AG04449 (cell line): ENCODE measurements at places on chromosomes 4 and X.

- no peak for DNase-seq
These were observed 35.2 kb downstream of the SLC10A7 start for GRCh38 chr4:146486565-146486964.

GRCh38 chr4:85557016-85557901 is 82.3 kb downstream of the ARHGAP24 start:
- no peak for DNase-seq

GRCh38 chr4:129176864-129177263 is 80.9 kb downstream of the C4orf33 start:
- DNase-seq = no peak

- no peak for DNase-seq
These were observed 112.5 kb upstream of the FRG1 start for GRCh38 chr4:189828081-189828697.

- DNase-seq = no peak
These were observed 25.8 kb downstream of the OTUD4 start for GRCh38 chr4:145154573-145154972.

DNA sequence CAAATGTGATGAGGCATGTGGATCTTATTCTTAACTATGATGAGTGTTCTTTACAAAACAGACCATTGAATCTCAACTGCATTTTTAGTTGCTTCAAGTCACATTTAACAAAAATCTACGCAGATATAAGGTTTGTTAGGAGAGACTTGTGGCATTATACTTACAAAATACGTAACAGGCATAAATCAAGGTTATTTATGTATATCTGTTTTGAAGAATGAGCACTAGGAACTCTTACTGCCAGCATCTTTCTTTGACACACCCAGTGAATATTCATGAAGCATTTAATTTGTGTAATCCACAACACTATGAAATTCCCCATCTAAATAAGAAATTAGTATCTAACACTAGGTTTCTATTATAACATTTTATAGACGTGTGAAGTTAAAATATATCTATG is 186.3 kb downstream of the FAT4 start:
- no peak for DNase-seq

- DNase-seq = no peak
These were observed 88.0 kb downstream of the FNIP2 start for GRCh38 chr4:158856852-158857251.

DNA sequence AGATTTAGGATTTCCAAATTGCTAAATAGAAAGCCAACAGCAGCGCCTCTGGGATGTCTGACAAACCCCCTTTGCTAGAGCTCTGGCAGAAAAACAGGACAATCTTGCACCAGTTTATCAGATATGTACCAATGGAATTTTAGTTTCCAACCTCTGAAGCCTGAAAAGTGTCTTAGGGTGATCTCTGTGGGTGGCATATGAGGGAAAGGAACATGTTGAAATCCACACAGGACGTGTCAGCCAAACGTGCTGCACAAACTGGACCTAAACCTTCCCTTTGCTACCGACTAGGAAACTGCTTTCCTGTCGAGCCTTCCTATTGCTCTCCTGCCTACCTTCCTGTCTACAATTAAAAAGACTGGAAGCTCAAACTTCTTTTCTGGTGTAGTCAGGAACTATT is 53.5 kb downstream of the REELD1 start:
- no peak for DNase-seq

DNA sequence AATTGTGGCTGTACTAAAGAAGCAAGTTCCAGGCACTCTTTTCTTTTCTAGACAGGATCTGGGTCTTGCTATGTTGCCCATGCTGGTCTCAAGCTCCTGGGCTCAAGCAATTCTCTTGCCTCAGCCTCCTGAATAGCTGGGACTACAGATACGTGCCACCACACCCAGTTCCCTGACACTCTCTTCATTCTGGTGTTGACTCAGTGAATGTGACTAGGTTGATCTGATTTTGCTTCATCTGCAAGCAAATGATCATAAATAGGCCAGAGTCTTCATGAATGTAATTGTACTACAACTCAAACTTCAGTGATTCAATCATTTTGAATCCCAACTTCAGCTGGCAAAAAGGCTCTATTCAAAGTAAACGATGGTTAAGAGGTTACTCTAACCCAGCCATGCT is 78.5 kb downstream of the APBB2 start:
- DNase-seq = no peak

GRCh38 chr4:37441231-37442061 is 196.9 kb downstream of the NWD2 start:
- DNase-seq = no peak

DNA sequence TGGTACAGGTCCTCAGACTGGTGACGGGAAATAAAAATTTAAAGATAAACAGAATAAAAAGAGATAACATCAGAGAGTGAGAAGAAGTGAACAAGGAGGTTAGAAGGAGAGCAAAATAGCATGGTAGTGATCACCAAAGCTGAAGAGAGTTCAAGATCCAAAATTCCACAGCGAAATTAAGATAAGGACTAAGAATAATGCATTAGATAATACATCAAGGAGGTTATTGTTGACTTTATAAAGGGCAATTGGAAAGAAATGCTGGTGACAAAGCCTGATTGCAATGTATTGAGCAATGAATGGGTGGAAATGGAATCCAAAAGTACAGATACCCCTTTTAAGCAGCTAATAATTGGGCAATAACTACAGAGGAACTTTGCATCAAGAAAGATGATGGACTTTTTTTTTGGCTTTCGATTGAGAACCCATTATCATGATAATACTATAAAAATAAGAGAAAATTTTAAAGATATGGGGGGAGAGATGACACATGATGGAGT is 101.6 kb upstream of the MAP9 start:
- DNase-seq = no peak

DNA sequence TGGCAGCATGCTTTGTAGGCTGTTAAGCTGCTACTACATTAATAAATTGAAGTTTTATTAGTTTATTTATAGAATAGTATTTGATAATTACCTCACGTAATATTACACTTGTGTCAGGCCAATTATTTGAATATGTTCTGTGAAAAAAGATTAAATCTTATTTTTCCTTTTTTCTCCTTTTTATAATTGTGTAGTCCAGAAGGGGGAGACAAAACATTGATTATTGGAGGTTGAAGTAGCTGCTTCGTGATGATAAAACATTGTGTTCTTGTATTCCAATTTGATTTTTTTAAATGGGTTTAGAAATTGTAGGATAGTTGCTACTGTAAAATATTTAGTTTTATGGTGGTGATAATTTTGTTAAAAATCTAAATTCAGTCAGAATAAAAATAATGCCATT is 85.7 kb downstream of the DIAPH2 start:
- no peak for DNase-seq

GRCh38 chr4:140095694-140096482 is 58.1 kb downstream of the MAML3 start:
- peak; percentile 77 for DNase-seq

GRCh38 chr4:54840992-54841768 is 183.4 kb downstream of the KIT start:
- no peak for DNase-seq

GRCh38 chr4:40789031-40789430 is 39.3 kb downstream of the NSUN7 start:
- no peak for DNase-seq

DNA sequence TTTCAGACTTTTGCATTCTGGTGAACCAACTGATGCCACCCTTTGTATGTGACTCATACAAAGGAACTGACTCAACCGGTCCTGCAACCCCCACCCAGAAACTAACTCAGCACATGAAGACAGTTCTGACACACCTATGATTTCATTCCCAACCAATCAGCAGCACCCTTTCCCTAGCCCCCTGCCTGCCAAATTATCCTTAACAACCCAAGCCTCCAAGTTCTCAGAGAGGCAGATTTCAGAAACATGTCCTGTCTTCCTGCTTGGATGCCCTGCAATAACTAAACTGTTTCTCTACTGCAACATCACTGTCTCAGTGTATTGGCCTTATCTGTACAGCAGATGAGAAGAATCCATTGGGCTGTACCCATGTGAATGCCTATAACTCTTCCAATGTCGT is 284.7 kb downstream of the CAMK2D start:
- no peak for DNase-seq

DNA sequence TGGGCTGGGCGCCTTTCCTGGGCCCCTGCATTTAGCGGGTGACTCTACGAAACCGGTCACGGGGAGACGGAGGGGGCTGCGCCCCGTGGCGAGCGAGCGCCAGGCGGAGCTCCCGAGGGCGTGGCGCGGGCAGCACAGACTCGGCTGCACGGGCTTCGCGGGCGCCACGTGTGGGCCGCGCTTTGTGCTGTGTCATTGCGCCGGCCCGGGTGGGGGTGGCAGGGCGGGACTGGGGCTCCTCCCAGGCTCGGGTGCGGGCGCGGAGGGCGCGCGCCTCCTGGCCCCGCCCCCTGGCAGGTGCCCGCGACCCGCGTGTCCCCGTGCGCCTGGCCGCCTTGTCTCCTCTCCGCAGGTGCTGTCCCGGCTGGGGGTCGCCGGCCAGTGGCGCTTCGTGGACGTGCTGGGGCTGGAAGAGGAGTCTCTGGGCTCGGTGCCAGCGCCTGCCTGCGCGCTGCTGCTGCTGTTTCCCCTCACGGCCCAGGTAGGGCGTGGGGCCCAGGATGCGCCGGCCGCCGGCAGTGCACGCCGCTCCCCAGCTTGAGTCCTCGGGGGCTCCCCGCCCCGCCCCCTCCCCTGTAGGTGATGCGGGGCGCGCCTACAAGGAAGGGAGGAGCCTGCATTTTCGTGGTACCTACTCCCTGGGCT is 651 bp downstream of the UCHL1 start:
- no peak for DNase-seq

GRCh38 chrX:115067812-115068211 is 50.4 kb upstream of the IL13RA2 start:
- no peak for DNase-seq

DNA sequence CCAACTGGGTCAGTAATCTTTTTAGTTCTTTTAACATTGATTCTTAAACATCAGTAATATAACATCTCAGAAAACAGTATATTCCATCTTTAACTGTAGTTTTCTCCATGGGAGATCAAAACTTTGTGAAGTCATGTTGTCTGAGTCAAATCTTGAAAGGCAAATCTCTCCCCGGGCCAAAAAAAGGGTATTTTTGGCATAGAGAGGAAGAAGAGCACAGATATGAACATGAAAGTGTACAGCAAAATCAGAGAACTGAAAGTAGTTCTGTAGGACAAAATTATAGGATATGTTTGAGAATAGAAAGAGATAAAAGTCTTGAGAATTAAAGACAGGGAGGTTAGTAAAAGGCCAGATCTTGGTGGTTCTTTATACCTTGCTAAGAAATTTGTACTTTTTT is 176.4 kb upstream of the GYPA start:
- no peak for DNase-seq

DNA sequence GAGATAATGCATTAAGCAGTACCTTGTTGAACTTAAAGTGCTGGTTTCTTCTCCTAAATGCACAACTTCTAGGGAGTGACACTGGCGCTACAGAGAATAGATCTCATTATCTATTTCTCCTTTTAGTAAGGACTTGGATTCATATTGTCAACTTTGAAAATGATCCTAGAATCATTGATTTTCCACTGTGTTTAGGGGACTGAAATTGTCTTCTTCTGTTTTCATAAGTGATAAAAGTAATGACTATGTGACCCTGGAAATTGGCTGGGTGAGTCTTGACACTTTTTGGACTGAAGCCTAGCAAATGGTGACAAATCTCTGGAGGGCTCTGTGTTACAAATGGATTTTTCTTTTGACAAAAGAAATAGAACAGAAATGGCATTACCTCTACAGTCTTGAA is 167.8 kb downstream of the NDST4 start:
- DNase-seq = no peak

DNA sequence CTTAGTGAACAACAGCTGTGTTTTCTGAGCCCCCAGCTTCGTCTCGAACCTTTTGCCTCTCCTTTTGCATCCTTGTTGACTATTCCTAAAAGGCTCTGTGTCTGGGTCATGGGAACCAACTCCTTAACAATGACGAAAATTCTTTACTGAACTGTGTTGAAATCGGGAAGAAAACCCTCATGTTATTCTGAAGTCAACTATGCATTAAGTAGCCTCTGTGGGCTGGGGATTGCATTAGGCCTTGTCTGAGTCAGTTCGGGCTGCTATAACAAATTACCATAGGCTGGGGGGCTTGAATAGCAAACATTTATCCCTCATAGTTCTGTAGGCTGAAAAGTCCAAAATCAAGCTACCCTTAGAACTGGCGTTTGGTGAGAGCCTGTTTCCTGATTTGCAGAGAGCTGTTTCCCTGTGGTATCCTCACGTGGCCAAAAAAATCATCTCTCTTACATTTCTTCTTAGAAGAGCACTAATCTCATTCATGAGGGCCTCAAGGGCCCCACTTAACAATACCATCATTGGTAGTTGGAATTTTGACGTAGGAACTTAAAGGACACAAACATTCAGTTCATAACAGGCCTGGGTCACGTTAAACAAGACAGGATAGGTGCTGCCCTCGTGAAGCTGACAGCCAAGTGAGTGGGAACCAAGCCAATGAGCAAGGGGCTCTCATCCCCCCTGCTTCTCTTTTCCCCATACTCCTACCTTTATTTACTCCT is 75.9 kb downstream of the CLNK start:
- no peak for DNase-seq

- peak; percentile 24 for DNase-seq
These were observed 11.6 kb upstream of the MND1 start for GRCh38 chr4:153332936-153333335.

- no peak for DNase-seq
These were observed 350.5 kb upstream of the PABPC4L start for GRCh38 chr4:134552063-134552462.

GRCh38 chr4:186644737-186645261 is 78.9 kb downstream of the FAT1 start:
- DNase-seq = no peak

DNA sequence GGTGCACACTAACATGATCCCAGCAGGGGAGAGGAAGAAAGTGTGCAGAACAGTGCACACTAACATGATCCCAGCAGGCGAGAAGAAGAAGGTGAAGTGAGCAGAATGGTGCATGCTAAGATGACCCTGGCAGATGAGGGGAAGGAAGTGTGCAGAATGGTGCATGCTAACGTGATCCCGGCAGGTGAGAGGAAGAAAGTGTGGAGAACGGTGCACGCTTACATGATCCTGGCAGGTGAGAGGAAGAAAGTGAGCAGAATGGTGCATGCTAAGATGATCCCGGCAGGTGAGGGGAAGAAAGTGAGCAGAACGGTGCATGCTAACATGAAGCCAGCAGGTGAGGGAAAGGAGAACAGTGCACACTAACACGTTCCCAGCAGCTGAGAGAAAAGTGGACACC is 83.7 kb downstream of the ACOX3 start:
- DNase-seq = no peak

DNA sequence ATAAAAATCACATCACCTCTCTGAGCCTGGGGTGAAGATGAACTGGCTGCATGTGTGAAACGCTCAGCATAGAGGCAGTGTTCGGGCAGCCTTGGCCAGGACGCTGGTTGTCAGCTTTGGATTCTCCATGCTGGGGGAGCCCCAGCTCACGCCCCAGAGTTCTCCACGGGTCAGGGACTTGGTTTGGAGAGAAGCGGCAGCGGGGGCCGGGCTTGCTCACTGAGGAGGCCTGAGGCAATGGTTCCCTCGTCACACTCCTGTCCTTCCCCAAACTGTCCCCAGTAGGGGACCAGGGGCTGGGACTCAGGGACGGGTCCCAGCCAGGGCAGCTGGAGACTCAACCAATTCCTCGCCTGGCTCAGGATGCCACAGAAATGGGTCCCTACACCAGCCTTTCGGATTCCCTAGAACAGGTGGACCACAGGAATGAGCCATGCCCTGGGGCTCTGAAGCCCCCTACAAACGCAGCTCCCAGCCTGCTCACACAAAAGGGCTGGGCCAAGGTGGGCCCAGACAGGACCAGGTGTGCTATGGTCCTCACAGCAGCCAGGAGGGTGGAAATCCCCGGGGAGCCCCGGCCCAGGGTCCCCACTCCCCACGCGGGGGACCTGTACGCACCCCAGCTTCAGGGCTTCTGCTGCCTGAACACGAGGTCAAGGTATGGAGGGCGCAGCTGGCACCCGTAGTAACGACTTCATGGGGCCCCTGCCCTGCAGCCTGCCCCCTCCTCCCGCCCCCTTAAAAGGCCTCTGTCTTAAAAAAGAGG is 1.4 kb downstream of the MXD4 start:
- DNase-seq = no peak
